ENCODE measurements at places on chromosomes 7 and 10. TPM values are rescaled to one million over a fixed set of nuclear protein-coding genes. Genes with fewer than 3 reads are reported as not detected.

The DRGX gene
- total RNA-seq, result not detected

- no peak for DNase-seq
Measured at GRCh38 chr7:79291498-79291865, 162.0 kb downstream of the MAGI2 start.

DNA sequence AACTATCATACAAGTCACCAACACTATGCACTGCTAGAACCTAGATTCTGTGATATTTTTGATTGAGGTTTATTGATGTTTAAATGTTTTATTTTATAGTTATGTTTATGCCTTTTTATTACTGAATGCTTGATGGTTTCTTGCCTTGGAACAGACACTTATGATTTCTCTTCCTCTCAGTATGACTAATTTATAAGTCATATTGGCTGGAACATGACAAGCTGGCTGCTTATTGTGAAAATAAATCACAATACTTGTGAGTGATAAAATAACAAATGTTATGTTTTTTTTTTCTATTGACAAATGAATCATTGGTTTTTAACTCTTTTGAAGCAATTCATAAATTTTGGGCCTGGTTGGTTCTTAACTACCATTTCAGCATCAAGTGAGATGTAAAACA is 142.0 kb upstream of the MALRD1 start:
- DNase-seq, result no peak

- DNase-seq, result no peak
Measured at GRCh38 chr10:83680470-83680891, 458.8 kb upstream of the GHITM start.

The GPR37 gene
- total RNA-seq, result not detected

GRCh38 chr10:50503661-50504320 is 120.0 kb downstream of the SGMS1 start:
- DNase-seq, result no peak

The C10orf62 gene
- total RNA-seq, result not detected

The ADAM12 gene
- total RNA-seq, result 0.22 TPM

DNA sequence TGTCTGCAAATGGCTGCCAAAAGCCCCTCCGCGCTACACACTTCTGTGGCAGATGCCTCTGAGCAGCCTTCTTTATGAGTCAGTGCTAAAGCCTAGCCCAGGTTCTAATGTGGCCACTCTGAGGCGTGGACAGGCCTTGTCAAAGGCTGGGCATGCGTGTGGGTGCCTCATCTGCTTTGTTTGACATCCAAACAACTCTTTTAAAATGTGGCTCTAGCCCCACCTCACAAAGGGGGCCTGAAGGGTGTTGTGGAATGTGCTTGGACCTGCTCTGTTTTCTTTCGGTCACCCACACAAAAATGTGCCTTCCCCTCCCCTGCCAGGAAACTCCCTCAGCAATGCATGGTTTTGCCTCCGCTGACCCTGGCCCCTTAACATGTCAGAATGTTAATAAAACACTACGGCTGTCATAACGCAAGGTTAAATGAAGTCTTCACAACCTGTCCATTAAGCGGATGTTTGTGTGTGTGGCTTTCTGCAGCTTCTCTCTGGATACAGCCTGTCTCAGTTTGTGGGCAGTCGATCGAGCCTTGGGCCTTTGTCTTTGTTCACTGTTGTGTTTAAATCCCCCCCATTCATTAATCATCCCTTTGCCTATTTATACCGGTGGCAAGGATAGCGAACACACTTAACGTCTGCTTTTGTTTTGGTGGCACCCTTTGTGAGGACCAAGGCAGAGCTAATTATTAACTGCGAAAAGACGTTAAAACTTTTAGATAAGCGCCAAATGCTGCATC is 718.9 kb downstream of the LRMDA start:
- DNase-seq, result no peak

The OGDHL gene
- not detected for total RNA-seq

- no peak for DNase-seq
Measured at GRCh38 chr7:39622609-39623008, 763 bp upstream of the RALA start.

The CHRM2 gene
- total RNA-seq, result not detected

GRCh38 chr7:27361522-27361921 is 118.9 kb downstream of the EVX1 start:
- DNase-seq, result no peak

DNA sequence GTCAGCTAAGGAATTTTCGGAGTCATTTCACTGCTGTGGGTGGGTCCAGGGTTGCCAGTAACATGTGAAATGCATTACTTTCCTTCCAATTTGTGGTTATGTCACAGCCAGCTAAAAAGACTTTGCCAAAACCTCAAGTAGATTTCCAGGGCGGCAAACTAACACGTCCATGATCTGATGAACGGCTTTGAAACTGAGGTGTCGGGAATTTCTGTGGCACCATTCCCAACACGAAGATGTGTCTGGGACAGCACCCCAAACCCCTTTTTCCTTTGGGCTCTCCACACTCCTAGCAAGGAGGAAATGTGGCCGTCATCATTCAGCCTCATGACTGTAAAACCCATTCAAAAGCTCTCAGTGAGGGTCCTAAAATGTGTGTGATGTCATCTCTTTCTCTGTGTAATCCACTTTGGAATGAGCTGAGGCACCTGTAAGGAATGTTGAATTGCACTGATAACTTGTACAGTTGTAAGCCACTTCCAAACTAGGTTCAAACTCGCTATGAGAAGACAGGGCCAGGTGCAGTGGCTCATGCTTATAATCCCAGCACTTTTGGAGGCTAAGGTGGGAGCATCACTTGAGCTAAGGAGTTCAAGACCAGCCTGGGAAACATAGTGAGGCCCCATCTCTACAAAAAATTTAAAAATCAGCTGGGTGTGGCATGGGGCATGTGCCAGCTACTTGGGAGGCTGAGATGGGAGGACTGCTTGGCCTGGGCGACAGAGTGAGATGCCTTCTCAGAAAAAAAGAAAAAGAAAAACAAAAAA is 146.1 kb upstream of the FRMD4A start:
- no peak for DNase-seq

GRCh38 chr7:92916770-92917224 is 80.4 kb upstream of the CDK6 start:
- no peak for DNase-seq

DNA sequence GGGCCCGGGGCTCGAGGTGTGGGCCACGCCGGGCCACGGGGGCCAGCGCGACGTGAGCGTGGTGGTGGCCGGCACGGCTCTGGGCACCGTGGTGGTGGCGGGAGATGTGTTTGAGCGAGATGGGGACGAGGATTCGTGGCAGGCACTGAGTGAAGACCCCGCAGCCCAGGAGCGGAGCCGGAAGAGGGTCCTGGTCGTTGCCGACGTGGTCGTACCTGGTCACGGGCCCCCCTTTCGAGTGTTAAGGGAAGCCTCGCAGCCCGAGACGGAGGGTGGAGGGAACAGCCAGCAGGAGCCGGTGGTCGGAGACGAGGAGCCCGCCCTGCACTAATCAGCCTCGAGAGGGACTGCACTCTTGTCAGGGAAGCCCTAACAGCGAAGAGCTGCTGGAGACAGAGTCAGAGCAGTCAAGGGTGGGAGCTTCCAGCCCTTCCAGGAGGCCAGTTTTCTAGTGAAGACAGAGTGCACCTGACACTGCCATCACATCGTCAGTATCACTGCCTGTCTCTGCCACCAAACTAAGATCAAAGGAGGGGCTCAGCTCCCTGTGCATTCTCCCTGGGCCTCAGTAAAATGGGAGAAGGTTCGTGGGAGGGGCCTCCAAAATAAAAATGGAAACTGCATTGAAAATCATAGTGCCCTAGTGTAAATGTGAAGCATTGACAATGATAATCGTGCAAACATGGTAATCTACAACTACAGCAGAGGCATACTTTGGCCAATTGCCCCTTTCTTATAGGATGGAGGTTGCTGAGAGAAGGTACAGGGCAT is 1.3 kb downstream of the MBLAC1 start:
- no peak for DNase-seq

DNA sequence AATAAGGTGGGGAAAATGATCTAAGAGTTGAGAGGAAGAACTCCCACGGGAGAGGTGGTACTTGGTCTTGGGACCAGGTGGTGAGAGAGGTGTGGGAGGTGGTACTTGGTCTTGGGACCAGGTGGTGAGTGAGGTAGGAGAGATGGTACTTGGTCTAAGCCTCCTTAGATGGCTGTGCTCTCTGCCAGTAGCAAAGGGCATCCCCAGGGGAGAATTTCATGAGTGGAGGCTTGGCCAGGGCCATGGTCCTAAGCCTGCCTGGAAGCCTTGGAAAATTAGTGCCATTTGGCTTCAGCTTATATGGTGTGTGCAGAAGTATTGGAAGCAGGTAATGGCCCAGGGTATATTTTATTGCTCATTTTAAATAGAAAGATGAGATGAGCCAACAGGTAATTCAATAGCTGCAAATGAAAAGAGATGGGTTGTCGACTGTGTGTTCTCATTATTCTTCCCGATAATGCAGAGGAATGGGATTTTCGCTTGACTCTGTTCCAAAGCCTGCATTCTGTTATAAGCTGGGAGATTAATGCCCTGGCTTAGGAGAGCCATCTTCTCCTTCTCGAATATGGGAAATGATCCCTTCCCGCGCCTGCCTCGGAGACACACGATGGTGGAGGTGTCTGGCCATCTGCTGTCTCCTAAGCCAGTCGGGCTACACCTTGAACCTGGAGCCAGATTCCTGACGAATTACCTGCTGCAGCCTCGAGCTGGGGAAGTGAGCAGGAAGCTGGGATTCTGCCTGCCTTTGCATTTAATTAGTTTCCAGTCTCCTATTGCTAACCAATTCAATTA is 287.8 kb downstream of the GALNT17 start:
- no peak for DNase-seq

- no peak for DNase-seq
Measured at GRCh38 chr10:116247691-116248090, 25.3 kb downstream of the GFRA1 start.

The GDF10 gene
- total RNA-seq, result not detected

- DNase-seq, result no peak
Measured at GRCh38 chr7:20797042-20797461, 10.4 kb upstream of the SP8 start.

The LRRN3 gene
- not detected for total RNA-seq

- DNase-seq, result peak; percentile 34
Measured at GRCh38 chr7:116630357-116630756, 41.6 kb upstream of the MET start.

The SLC29A4 gene
- total RNA-seq, result 0.24 TPM

DNA sequence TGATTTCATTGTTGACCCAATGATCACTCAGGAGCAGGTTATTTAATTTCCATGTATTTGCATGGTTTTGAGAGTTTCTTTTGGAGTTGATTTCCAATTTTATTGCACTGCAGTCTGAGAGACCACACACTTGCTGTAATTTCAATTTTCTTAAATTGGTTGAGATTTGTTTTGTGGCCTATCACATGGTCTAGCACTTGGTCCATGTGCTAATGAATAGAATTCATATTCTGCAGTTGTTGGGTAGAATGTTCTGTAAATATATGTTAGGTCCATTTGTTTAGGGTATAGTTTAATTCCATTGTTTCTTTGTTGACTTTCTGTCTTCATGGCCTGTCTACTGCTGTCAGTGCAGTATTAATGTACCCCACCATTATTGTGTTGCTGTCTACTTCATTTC is 36.3 kb upstream of the PPP1R9A start:
- no peak for DNase-seq

DNA sequence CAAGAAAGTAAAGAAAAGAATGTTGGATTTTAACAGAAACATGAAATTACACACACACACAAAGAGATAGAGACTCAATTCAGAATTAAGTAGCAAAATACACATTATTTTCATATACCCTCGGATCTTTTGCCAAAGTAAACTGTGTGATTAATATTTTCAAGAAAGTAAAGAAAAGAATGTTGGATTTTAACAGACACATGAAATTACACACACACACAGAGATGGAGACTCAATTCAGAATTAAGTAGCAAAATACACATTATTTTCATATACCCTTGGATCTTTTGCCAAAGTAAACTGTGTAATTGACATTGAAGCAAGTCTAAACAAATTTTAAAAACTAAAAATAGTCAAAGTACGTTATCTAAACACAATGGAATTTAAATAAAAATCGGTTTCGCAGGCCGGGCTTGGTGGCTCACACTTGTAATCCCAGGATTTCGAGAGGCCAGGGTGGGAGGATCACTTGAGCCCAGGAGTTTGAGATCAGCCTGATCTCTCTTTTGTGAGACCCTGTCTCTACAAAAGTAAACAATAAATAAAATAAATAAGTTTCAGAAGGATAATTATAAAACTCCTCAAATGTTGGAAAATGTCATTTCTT is 337.3 kb upstream of the MAGI2 start:
- DNase-seq, result no peak

The CCL24 gene
- total RNA-seq, result not detected

- DNase-seq, result peak; percentile 56
Measured at GRCh38 chr10:95236068-95236903, 42.2 kb downstream of the ACSM6 start.

- peak; percentile 74 for DNase-seq
Measured at GRCh38 chr10:63166742-63167258, 33.7 kb downstream of the NRBF2 start.

DNA sequence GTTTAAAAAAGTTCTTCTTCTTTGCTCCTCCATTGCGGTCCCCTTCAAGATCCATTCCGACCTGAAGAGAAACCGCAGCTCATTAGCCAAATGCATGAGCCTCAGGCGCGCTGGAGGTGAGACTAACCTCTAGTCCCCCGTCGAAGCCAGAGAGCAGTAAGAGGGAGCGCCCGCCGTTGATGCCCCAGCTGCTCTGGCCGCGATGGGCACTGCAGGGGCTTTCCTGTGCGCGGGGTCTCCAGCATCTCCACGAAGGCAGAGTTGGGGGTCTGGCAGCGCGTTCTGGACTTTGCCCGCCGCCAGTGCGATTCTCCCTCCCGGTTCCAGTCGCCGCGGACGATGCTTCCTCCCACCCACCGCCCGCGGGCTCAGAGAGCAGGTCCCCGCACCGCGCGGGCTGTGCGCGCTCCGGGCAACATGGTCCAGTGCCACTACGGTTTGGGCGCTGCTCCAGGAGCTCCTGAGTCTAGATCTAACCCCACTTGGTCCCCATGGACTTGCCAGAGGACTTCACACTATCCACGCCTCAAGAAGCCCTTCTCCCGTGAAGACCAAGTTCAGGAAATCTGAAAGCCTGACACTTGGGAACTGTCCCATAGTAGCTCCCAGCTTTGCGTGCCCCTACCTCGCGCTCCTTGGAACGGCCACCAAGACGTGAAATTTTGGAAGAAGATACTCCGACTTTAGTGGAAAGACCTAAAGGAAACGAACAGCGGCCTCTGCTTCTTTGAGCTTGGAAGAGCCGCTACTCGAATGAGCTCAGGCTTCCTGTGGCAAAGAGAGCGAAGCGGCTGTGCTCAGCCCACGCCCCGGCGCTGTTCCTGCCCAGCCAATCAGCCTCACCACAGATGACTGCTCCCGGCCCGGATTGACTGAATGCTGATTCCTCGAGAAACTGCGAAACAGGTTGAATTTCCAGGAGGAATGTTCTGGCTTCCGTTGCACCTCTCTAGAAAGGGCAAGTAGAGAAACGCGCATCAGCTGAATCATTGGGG is at the start of gene ABCB1:
TSS of gene ABCB1 (minus strand) at position 755 of the 995 bp plus-strand sequence. CDS start at position 55, 700 bp downstream.
- peak; percentile 68 for DNase-seq

GRCh38 chr10:69915215-69915560 is 113.5 kb downstream of the COL13A1 start:
- DNase-seq, result no peak

GRCh38 chr7:133512560-133512959 is 259.7 kb downstream of the EXOC4 start:
- no peak for DNase-seq
